Thoracic aorta (tissue), 2 donors: ENCODE measurements at places on chromosomes 16 and 17.
A peak's percentile ranks its signal among the peaks of the same experiment; 100 is the strongest.

- peak overlapping the region; percentile 81 for H3K27ac ChIP-seq
- no peak overlapping the region for H3K4me3 ChIP-seq
- no peak for DNase-seq
- H3K36me3 ChIP-seq = peaks cover 26% of the 10 kb centered on the region
- H3K27me3 ChIP-seq = no peaks in the 10 kb centered on the region
These were observed 11.8 kb downstream of the SLC16A3 start for GRCh38 chr17:82240506-82241182.

DNA sequence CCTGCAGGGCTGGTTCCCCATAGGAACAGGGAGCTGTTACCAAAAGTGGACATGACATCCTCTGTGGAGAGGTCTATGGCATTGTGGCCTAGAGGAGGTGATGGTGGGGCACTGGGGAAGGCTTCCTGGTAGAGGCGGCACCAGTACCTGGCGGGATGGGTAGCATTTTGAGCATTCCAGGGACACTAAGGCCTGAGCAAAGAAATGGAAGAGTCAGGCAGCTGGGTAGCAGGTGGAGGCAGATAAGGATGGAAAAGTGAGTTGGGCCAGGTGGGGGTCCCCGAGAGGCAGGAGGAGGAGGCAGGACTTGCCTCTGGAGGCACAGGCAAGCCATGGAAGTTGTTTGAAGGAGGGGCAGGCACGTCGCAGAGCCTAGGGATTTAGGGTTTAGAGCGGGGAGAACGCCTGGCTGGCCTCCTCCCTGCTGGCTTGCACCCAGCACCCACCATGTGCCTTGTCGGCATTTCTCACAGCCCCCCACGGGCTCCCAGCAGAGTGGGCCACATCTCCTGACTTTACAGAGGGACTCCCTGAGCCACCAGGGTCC, 5.1 kb upstream of the ADCY7 start:
- H3K4me3 ChIP-seq = no peak overlapping the region
- H3K36me3 ChIP-seq = no peaks in the 10 kb centered on the region
- H3K27me3 ChIP-seq = no peaks in the 10 kb centered on the region
- H3K27ac ChIP-seq = no peak overlapping the region

DNA sequence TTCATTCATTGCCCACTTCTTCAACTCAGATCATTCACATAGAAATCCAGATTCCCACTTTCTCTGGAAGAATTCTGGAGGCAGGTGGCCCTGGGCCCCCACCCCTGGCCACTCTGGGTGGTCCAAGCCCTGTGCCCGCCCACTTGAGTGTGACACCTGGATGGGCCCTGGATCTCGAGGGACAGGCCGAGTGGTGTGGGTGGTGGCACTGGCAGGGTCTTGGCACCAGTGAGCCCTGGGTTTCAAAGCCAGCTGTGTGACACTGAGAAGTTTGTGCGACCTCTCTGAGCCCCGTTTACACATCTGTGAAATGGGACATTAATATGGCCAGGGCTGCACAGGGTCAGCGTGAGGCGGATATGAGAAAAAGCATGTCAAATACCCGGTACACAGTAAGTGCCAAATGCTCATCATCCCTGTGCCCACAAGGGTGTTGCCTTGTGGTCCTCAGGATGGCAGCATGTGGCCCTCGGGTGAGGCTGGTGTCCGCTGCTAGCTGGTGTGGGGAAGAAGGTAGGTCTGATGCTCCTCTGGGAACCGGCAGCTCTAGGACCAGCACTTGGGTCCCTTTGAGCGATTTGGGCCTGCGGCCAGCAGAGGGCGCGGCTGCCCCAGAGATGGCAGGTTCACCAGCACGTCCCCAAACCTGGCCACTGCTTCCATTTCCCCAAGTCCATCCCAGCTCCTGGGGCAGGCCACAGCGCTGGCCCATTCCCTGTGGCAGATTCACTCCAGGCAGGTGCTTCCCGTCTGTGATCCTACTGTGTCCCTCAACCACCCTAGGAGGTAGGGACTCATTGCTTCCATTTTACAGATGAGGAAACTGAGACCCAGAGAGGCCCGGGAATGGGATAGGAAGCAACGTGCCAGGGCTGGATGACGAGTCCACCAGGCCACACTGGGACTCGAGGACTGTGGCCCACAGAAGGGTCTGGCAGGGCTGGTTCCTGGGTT, 3.6 kb downstream of the OSGIN1 start:
- peak; percentile 33 for DNase-seq
- H3K27ac ChIP-seq = no peak overlapping the region
- H3K27me3 ChIP-seq = no peaks in the 10 kb centered on the region
- H3K36me3 ChIP-seq = peaks cover 32% of the 10 kb centered on the region

DNA sequence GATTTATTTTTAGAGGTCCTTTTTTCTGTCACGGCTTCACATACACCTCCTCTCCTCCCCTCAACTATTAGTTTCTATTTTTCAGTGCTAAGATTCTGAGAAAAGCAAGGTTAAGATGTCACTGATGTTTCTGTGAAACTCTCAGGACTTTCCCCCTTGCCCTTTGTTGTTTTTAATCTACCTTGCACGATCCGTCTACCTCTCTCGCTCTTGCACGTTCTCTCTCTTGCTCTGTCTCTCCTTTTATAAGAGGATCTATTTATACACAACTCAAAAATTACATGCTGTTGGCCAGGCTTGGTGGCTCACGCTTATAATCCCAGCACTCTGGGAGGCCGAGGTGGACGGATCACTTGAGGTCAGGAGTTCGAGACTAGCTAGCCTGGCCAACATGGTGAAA, 43.6 kb downstream of the RPA1 start:
- DNase-seq = no peak
- H3K27me3 ChIP-seq = no peaks in the 10 kb centered on the region
- no peaks in the 10 kb centered on the region for H3K4me1 ChIP-seq

DNA sequence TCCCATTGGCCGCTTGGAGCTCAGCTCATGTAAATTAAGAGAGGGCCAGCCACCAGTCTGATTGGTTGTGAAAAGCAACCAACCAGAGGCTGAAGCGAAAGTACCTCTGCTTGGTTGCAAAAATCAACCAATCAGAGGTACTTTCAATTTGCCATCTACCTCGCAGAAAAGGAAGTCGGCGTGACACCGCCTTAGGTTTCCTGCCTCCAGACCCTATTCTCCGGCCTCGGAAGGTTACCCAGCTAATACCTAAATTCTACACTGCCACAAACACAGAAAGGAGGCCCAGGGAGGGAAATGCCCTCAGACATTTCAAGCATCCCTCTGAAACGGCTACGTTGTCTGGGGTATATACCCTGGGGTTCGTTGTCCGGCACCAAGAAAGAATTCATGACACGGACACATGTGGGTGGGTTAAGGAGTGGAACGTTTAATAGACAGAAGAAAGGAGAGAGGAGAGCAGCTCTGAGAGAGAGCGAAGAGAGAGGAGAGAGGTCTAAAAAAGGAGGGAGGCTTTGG, 481.3 kb downstream of the TMEM114 start:
- H3K36me3 ChIP-seq = no peaks in the 10 kb centered on the region
- DNase-seq = no peak
- no peak overlapping the region for H3K4me3 ChIP-seq
- no peak overlapping the region for H3K27ac ChIP-seq
- no peaks in the 10 kb centered on the region for H3K27me3 ChIP-seq
- H3K4me1 ChIP-seq = no peaks in the 10 kb centered on the region

GRCh38 chr16:16120044-16120381, 103.3 kb downstream of the ABCC6 start:
- peaks cover 20% of the 10 kb centered on the region for H3K4me1 ChIP-seq
- H3K27ac ChIP-seq = no peak overlapping the region
- no peak for DNase-seq
- no peaks in the 10 kb centered on the region for H3K27me3 ChIP-seq
- no peak overlapping the region for H3K4me3 ChIP-seq

DNA sequence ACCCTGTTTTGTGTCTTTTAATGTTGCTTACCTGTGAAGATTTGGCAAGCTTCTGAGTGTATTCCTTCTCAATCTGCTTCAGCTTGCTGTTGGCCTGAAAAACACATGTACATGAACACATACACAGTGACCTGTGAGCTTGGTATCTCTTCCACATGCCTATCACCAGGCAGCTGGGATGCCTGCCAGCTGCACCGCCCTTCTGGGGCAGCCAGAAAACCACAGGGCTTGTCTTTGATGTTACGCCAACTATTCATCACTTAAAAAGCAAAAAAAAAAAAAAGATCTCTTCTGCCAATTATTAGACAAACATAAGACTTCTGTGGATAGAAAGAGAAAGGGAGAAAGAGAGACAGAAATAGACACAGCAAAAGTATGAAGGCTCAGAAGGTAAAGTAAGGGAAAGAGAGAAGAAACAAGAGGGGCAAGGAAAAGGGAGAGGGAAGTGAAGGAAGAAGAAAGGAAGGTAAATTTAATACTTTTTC, 189.2 kb upstream of the AXIN2 start:
- H3K36me3 ChIP-seq = no peaks in the 10 kb centered on the region
- H3K27ac ChIP-seq = no peak overlapping the region
- H3K4me3 ChIP-seq = no peak overlapping the region
